ENCODE measurements at places on chromosomes 13 and 19.
A peak's percentile ranks its signal among the peaks of the same experiment; 100 is the strongest.

- DNase-seq = no peak
These were observed 90.0 kb downstream of the SLC7A1 start for GRCh38 chr13:29505511-29505910.

DNA sequence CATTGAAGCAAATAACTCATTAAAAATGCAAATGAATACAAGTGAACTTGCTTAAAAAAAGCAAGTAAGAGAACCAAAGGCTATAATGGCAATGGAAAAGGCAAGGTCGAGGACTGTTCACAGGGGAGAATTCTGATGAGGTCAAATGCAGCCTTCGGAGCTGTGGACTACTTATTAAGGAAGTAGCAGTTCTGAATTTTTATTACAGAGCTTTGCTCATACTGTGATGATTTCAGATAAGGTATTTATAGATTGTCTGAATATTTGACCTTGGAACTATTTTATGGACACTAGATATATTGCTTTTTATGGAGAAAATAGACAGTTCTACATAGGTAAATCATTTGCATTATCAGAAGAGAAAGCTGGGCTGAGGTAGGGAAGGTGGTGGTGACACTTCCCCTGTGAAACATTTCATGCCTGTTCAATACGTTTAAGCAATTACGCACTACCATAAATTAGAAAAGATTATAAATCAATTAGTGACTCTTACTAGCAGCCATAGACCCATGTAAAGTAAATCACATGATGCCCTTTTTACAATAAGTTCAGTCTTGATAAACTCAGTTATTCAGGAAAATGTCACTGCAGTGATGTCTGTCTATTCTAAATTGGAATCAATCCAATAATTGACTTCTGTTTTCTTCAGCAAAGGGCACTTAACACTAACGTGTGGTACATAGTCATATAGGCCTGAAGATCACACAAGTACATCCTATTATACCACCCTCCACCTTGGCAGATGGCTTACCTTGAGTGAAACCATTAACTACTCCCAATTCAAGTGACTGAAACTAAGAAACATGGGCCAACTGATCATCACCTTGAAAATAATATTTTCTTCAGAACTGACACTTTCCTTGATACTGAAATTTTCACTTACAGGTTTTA is 260.0 kb downstream of the KLF12 start:
- DNase-seq = no peak

- no peak for DNase-seq
These were observed 17.4 kb downstream of the CHST8 start for GRCh38 chr19:33639035-33639681.

DNA sequence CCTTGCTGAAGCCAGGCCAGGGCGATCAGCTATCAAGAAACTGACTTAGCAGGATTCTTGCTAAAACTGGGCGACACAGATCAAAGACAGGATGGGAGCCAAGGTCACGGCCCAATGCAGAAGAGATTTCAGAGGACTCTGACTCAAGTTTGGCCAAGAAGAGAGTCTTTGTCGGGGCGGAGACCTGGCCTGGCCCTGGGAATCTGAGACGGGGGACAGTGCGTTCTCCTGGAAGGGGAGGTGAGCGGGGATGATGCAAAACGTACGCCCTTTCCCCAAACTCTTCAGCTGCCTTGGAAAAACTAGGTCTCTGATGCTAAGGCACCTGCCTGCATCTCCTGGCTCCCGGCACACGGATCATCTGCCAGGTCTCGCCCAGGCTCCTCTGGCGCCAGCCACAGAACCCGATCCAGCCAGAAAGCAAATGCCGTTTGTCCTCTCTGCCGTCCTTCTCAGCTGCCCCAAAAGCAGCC is 9.8 kb downstream of the MVB12A start:
- no peak for DNase-seq

GRCh38 chr13:28423010-28423409 is 71.9 kb downstream of the FLT1 start:
- no peak for DNase-seq

GRCh38 chr19:39411081-39411831 is 1.2 kb upstream of the PLEKHG2 start:
- no peak for DNase-seq

- DNase-seq = peak; percentile 5
These were observed 47.7 kb upstream of the UQCRFS1 start for GRCh38 chr19:29260477-29261317.

- DNase-seq = no peak
These were observed 800 bp downstream of the ELL start for GRCh38 chr19:18520848-18521691.
